ENCODE measurements at places on chromosomes 6 and 20.

GRCh38 chr6:166862978-166863530, 93.3 kb downstream of the RNASET2 start:
- no peak for DNase-seq

GRCh38 chr6:125574604-125575003, 174.8 kb upstream of the HEY2 start:
- DNase-seq = no peak

DNA sequence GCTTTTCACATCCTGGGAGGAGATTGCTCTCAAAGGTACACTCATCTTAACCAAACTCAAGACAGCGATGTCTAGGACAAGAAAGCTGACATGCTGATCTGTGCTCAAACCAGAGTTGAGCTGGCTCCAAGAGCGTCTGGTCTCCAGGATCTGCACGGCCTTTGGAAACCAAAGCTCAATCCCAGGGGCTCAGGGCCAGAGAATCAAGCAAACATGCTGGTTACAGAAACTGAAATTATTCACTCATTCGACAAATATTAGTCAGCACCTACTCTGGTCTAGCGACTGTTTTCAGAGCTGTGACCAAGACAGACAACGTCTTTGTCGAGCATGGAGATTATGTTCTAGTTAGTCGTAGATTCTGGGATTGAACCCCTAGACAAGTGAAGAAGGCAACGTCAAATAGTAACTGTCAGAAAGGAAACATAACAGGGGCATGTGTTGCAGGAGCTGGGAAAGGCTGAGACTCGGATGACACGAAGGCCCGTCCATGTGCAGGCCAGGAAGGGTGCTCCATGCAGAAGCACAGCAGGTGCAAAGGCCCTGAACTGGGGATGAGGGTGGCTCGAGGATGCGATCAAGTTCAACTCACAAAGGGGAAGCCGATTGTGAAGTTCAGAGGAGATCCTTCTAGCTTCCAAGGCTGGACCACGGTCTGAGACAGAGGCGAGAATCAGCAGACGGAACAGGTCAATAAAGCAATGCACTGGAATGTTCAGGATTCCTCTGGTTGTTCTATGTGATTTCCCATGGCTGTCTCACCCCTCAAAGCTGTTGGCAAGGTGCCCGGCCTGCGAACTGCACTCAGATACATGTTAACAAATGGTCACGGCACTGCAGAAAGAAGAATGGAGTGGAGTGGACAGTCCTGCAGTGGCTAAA, 12.5 kb upstream of the PCK1 start:
- no peak for DNase-seq

DNA sequence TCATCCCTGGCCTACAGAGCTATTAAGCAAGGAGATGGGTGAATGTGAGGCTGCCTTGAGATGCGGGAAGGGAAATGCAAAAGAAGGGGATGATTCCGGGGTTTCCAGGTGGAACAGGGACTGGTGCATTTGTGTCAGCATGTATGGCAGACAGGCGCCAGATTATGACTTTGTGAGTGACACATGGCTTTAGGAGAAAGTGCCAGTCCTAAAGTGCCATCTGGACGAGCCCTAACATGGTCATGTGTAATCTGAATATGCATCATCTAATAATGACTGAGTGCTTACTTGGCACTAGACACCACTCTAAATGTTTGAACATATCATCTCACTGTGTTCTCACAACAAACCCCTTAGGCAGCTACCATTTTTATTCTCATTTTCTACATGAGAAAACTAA, 195.0 kb upstream of the TSHZ2 start:
- no peak for DNase-seq

- DNase-seq = peak; percentile 49
Observed at GRCh38 chr6:105135907-105136430, 43.8 kb downstream of the POPDC3 start.

- no peak for DNase-seq
Observed at GRCh38 chr6:48067886-48068277, 43.1 kb downstream of the PTCHD4 start.

DNA sequence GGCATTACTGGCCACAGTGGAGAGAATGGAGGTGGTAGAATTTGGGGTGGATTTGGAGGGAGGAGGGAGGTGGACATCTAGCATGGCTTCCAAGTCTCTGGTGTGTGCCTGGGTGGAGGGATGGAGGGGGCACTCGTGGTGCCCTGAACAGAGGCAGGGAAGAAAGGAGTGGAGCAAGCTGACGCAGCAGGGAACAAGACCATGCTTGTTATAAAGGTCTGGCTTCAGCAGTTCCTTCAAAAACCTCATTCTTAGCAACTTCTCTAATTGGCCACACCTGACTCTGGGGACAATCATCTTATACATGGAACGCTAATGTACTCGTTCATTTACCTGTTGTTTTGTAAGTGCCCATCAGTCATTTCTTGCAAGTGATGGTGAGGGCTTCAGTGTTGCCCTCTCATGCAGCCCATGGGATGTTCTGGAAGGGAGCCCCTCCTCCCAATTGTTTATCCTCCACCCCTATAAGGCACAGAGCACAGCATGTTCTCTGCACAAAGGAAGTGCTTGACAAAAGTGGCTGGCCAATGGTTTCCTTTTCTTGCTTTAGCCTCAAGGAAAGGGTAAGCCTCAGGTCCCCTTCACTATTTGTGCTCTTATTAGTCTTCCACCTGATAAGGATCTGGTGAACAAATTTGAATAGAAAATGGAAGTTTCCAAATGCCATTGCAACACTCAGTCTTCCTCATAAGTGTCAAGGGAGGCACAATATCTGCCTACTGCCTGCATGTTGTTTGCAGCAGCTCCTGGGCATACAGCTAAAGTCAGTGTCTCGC, 39.3 kb downstream of the GFOD1 start:
- DNase-seq = no peak

- no peak for DNase-seq
Observed at GRCh38 chr20:21498635-21499034, 15.2 kb downstream of the NKX2-2 start.

DNA sequence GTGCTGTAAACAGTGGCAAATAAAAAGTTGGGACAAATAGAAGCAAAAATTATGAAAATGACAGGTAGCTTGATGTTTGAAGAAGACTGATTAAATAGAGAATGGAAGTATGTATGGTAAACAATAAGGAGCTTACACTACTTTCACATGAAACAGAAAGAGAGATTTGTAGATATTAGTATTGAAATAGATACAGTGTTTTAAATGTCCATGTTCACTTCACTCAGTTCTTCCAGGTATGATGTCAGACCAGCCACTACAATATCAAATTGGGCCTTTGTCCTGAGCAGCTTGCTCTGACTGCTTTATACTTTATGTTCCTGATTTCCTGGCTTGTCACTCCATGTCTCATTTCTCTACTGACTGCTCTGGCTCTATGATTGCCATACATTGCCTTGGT, 107.5 kb downstream of the CENPW start:
- no peak for DNase-seq

DNA sequence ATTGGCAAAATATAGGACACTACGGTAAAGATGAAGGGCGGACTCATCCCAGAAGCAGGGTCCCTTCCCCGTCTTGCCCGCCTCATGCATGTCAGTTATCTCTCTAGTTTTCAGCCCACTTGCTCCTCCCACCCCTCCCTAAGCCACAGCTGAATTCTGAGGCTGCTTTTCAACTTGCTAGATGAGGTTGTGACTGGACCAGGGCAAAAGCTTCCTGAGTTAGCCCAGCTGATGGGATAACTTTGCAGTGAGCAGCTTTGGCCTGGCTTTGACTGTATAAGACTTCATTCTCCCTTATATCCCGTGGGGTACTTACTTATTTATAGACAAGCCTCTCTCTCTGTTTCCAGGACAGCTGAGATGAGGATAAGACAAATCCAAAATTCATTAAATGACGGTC, 23.2 kb downstream of the GHRH start:
- no peak for DNase-seq

Data from AG08396 (cell line).